Mesendoderm (in vitro differentiated cells): ENCODE measurements at places on chromosomes 2 and 18.

DNA sequence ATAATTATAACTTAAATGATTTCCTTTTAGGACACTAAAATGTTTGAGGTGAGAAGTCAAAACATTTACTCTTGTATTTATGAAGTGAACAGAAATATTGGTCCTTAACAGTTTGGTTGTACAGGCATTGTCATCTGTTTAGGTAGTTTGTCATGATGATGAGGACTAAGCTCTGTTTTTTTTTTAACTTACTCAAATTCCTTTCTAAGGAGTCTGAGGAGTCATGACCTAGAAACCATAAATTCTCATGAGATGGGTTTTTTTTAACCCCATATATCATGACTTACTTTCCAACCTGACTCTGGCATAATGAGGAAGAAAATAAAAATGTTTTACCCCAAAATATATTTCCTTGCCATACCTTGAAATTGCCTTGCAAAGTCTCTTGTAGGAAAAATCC is 1176.2 kb downstream of the SUCLG1 start:
- no peak for DNase-seq

- no peak for DNase-seq
Measured at GRCh38 chr2:43175876-43176275, 50.5 kb downstream of the ZFP36L2 start.

DNA sequence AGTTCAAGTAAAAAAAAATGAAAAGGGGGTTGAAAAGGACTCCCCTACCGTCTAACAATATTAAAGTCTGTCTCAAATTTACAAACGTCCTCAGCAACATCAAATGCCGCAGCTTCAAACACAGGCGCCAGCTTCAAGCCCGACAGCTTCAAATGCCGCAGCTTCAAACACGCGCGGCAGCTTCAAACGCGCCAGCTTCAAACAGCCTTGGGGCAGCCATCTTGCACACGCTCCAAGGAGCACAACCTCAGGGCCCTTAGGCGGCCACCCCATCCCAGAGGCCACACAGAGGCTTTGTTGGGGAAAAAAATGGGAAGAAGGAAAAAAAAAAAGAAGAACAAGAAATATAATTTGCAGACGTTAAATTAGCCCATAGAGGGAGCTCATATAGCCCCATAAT is 244.4 kb upstream of the VRK2 start:
- no peak for DNase-seq

DNA sequence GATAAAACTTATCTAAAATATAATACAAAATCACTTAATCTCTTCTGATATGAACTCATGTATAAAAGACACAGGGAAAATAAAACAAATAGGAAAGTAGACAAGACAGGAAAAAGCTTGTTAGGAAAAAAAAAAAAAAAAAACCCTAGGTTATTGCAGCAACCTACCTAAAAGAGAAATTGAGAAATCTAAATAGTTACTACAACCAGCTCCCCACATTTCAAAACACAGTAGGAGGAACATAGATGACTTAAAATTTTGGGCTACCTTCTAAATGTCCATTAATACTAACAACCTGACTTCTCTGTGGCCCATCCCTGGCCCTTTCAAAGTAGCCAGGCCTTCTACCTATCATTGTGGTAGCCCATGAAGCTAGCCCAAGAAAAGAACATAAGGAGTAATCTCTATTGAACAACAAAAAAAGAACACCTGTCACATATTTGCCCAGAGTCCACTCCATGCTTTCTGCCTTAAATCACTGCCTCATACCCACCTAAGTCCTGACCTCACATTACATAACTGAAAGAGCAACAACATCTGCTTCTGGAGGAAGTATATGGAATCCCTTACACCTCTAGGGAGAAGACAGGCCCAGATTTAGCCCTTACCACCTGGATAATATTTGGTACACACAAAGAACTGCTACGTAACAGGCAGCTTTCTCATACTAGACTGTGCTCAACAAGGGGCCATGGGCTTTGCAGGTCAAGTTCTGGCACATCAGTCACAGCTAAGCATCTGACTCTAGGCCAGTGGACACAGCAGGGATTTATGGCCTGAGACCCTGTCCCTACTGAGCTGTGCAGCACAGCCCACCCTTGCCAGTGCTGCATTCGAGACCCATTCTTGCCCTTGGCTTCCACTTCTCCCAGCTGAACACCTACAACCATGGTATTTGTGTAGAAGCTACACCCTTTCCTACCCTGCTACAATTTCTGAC is 8.5 kb downstream of the SUCLG1 start:
- no peak for DNase-seq

DNA sequence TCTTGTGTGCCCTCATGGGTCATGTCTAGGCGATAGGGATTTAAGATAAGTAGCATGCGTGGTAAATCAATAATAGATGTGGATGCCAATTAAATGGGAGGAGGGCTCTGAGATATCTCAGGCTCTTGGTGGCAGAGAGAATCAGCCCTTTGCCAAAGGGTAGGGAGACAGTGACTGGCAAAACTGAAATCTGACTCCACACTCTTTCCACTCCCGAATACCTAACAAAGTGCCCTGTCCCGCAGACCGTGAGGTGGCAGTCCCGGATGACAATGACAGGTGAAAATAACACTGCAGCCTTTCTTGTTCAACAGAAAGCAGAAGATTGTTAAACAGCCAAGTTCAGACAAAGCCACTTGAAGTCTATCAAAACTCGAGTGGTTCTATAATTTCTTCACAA is 47.0 kb downstream of the C2orf76 start:
- DNase-seq, result no peak

- DNase-seq, result no peak
Measured at GRCh38 chr2:72988726-72989273, 71.5 kb downstream of the EMX1 start.

- no peak for DNase-seq
Measured at GRCh38 chr2:38187541-38188011, 111.6 kb upstream of the CYP1B1 start.

DNA sequence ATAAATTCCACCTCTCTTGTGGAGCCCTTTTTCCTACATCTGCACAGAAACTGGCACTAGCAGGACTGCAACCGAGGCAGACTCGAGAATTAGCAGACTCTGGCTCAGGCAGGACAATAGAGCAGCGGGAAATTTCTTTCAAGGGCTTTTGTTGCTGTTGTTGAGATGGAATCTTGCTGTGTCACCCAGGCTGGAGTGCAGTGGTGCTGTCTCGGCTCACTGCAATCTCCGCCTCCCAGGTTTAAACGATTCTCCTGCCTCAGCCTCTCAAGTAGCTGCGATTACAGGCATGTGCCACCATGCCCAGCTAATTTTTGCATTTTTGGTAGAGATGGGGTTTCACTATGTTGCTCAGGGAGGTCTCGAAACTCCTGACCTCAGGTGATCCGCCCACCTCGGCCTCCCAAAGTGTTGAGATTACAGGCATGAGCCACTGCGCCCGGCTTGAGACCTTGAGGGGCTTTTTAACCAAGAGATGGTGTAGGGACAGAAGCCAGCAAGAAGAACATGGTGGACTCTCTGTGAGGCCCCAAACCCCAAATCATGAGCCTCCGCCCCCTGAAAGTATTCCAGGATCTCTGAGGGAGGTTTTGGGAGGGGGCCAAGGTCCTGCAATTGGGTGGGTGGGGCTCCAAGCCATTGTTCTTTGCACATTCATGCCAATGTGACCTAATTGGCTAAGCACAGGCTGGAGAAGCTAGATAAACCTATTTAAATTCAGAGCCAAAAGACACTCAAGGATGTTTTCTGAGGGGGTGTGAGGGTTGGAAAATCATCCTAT is 68.4 kb upstream of the MSH2 start:
- peak; percentile 86 for DNase-seq

DNA sequence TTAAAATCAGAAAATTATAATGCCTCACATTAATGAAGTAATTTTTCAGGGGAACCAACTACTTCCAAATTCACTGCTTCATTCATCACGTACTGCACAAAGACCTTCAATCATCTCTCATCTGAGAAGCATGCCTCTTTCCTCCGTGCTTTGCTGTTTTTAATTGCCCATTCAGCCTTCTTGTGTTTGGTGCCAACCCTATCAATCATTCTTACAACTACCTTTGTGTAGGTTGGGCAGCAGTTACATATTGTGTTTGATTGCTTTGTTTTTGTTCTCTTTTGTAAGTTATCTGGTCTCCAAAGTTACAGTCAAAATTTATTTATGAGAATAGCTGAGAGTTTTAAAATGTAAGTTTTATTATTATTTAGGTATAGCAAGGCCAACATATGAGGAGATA is 549.0 kb upstream of the SLC8A1 start:
- no peak for DNase-seq

GRCh38 chr2:233407771-233408181 is 53.5 kb downstream of the DGKD start:
- DNase-seq, result no peak

- DNase-seq, result no peak
Measured at GRCh38 chr2:176066645-176067588, 16.8 kb downstream of the EVX2 start.

DNA sequence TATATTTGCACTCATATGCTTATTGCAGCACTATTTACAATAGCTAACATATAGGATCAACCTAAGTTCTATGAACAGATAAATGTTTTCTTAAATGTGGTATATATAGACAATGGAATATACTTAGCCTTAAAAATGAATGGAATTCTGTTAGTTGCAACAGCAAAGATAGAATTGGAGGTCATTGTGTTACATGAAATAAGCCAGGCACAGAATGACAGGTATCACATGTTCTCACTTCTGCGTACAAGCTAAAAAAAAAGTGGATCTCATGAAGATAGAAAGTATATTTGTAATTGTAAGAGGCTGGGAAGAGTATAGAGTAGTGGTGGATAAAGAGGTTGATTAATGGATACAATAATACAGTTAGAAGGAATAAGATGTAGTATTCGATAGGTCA is 255.5 kb upstream of the SETBP1 start:
- DNase-seq, result no peak

- peak; percentile 37 for DNase-seq
Measured at GRCh38 chr2:237626813-237627440, 460 bp upstream of the LRRFIP1 start.

GRCh38 chr2:182068811-182069210 is 83.2 kb downstream of the PPP1R1C start:
- DNase-seq, result peak; percentile 23

- DNase-seq, result peak; percentile 63
Measured at GRCh38 chr2:236176417-236176816, 8.2 kb upstream of the GBX2 start.

- DNase-seq, result peak; percentile 92
Measured at GRCh38 chr2:205696331-205696926, 14.1 kb downstream of the NRP2 start.

- no peak for DNase-seq
Measured at GRCh38 chr2:197256021-197256420, 54.6 kb downstream of the ANKRD44 start.

- no peak for DNase-seq
Measured at GRCh38 chr2:166351319-166351718, 24.4 kb downstream of the SCN9A start.

GRCh38 chr18:5103286-5103685 is 93.8 kb downstream of the AKAIN1 start:
- DNase-seq, result no peak

GRCh38 chr2:72778410-72778809 is 47.4 kb downstream of the EXOC6B start:
- DNase-seq, result no peak

DNA sequence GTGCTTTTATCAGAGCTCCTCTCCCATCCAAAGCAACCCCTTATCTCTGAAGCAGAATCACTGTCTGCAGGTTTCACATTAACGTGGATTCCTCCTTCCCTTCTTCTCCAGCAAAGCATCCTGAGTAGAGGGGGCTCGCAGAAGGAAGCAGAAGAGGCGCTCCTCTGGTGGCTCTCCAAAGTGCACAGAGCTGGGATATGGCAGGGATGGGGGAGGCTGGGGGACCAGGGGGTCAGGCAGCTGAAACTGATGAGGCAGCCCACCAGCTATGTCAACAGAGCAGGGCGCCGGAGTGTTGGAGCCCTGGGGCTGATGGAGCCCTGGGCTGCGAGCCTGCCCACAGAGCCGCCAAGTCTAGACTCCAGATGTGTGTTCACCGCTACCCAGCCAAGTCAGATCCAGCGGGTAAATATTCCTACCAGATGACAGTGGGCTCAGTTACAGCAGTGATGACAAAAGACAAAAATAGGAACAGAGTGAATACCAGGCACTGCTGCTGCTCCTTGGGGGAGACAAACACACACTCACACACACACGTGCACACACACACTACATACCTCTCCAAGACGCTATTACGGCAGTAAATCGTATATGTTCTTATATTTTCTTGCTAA is 678.3 kb upstream of the ID2 start:
- peak; percentile 31 for DNase-seq

DNA sequence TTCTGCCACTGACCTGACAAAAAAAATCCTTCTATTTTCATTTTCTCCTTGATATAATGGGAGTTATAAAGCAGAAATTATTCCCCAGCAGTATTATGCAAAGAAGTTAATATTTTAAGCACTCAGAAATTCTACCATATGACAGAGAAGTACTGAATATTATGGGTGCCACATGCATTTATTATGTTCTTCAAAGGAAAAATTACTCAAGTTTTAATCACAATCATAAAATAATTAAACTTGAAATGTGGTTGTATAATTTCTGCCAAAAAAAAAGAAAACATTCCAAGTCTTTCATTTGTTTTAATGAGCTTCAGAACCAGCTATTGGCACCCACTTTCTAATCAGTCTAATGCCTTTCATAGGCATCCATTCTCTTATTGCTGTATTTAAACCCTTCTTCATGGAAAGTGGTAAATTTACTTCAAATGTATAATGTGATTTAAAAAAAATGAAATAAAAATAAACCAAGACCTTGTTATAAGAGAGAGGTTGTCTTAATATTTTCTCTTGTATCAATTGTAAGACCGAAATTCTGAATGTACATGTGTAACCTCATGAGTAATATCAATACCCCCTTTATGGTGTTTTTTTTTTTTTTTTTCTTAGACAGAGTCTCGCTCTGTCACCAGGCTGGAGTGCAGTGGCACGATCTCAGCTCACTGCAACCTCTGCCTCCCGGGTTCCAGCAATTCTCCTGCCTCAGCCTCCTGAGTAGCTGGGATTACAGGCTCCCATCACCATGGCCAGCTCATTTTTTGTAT is 302.3 kb downstream of the IRS1 start:
- no peak for DNase-seq

- no peak for DNase-seq
Measured at GRCh38 chr2:235954281-235954680, 213.9 kb downstream of the GBX2 start.

GRCh38 chr2:239264838-239265651 is 135.8 kb downstream of the HDAC4 start:
- peak; percentile 61 for DNase-seq

GRCh38 chr18:71442731-71443141 is 1101.4 kb downstream of the CBLN2 start:
- DNase-seq, result peak; percentile 10

DNA sequence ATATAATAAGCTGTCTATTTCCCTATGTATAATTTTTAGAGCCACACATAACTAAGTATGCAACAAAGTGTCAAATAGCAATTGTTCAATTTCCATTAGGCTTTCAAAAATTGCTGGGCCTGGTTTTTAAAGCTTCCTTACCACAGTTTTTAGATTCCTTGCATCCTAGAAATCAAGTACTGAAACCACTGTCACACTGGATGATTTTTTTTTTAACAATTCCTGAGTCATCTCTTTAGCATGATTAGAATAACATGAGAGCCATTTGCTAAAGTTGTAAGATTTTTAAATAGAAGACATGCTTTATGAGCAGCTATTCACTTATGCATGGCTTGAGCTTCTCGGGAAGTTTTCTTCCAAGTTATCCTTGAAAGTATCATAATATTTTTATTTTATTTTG is 319.5 kb upstream of the NXPH2 start:
- no peak for DNase-seq

GRCh38 chr18:8609659-8610458 is 622 bp downstream of the RAB12 start:
- DNase-seq, result no peak

- DNase-seq, result no peak
Measured at GRCh38 chr2:238587776-238588660, 161.3 kb downstream of the ASB1 start.
